ENCODE measurements at places on chromosomes 12 and 14.

DNA sequence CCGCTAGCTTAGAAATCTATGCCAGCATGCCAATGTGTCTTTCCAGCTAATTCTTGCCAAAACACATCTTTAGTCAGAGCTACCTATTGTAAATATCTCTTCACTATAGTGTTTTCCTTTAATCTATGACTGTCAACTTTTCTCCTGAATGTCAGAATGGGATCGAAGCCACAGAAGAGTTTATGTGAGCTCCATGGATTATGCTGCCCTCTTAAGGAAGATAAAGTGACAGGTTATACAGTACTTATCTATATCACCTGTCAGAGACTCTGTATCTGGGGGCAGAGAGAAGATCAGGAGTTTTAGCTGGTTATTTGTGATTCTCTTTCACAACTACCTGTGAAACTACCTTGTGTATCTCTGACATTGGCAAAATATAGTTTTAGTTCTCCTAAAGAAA, 204.3 kb upstream of the SEL1L start:
- no peak for DNase-seq

DNA sequence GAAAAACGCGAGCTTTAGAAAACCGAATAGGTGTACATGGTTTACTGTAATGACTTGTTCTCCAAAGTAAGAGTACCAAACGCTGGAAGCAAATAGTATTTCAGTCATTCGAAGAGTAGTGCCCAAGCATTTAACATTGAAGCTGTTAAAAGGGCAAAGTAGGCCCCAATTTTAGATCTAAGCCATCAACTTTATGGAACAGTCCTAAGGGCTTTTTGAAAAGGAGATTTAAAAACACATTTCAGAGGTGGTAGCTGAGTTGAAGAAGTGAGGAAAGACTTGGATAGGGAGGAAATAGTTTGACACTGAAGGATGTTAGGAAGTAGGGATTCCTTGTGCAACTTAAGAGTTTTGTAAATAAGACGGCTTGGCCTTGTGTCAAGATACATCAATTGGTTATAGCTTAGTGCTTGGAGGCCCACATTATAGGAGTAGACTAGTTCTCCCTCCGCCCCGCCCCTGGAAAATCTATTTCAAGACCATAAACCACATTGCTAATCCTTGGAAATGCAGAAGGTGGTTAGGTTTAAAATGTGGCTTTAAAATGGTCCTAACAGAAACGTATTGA, 783 bp upstream of the TUBA1B start:
- DNase-seq, result no peak

GRCh38 chr12:116718655-116719454, 19.0 kb downstream of the SPRING1 start:
- no peak for DNase-seq

GRCh38 chr12:66550626-66551025, 128.2 kb downstream of the GRIP1 start:
- no peak for DNase-seq

DNA sequence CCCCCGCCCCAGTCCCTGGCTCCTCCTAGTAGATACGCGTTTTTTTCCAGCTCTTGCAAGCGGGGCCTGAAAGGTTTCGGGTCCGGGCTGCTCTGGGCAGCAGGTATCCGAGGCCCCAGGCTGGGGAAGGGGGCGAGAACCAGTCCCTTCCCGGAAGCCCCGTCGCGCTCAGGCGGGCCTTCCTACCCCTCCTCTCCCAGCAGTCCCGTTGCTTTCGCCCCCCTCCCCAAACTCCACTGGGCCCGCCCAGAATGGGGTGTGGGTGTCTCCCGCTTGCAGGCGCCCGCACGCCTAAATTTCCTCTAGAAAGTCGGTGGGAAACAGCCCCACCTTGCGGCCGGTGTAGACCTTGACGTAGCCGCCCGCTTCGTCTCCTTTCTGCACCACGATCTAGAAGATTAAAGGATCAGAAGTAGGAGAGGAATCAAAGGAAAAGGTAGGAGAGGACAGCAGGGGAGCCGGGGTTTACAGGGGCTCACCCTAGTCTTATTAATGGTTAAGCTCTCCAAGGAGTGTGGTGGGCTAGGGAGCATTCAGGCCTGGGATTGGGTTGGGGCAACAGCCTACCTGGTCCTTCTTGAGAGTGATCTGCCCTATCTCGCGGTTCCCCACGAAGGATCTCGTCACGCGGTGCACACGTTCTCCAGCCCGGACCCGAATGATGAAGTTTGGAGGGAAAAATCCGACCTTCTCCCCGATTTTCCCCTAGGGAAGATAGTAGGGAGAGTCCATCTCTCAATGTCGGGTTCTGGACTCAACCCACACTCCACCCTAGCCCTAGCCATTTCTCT, 7.3 kb downstream of the STAC3 start:
- peak; percentile 88 for DNase-seq

DNA sequence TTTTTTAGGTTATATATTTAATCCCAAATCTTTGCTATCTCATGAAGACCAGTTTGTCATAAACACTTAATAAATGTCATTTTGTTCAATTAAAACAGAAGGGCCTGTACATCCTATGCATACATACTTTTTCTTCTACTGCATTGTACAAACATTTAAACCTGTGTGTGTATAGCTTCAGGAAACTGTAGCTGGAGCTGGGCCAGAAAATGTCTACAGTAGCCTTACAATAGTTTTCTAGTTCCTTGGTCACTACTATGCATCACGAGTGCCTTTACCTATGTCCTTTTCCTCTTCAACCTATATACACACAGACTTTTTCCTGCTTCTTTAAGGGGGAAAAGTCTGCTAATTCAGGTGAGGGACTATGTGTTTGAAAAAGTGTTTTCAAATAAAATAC, 302.8 kb downstream of the PAWR start:
- no peak for DNase-seq

DNA sequence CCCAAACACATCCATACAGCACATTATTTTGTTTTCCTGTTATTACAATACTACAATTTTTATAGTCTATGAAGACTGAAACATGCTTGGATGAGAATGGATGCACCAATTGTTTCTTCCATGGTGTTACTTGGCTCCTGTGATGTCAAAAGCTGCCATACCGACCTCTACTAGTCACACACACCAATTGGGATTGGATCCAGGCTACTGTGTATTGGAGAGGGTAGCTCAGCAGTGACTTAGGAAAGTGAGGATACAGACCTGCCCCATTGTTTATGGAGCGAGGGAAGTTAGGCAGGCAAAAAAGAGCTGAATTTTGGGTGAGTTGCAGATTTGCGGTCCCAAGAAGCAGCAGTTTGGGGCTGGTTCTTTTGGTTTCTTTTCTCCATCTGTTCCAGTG, 30.8 kb upstream of the AKAP6 start:
- no peak for DNase-seq

DNA sequence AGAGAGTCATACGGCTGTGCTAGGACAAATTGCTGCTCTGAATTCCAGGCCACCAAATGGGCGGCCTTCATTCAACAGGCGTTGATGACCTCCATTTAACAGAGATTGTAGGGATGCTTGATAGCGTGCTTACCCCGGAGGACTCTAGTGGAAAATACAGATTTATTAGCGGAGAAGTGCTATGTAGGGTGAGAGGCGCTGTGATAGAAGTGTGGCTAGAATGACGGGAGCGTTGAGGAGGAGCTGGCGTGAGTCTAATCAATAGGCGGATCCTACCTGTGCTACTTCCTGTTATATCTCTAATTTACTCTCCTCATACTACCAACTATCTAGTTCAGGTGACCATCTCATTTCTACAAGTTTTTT, 668 bp downstream of the MRPS35 start:
- no peak for DNase-seq

DNA sequence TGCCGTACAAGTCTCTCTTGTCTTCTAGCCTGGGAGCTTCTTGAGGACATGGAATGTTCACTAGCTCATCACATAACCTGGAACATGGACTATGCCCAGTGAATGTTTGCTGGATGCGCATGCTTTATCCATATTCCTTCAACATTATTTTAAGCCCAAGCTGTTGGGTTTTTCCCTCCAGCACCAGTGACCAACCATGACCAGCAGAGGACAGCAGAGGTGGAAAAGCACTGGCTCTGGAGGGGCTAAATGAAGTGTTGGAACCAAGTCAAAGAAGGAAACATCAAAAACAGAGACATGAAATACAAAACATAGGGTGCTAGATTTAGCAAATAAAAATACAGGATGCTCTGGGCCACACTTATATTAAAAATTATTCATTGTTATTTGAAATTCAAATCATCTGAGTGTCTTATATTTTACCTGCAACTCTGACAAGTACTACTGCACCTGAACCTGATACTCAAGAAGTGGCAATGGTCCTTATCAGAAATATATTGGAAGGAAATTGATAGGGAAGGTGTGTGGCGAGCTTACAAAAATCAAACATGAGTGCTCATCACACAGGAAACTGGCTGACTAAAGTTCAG, 23.1 kb upstream of the HELB start:
- DNase-seq, result peak; percentile 38

- DNase-seq, result no peak
Measured at GRCh38 chr12:1844223-1844622, 23.9 kb downstream of the LRTM2 start.

DNA sequence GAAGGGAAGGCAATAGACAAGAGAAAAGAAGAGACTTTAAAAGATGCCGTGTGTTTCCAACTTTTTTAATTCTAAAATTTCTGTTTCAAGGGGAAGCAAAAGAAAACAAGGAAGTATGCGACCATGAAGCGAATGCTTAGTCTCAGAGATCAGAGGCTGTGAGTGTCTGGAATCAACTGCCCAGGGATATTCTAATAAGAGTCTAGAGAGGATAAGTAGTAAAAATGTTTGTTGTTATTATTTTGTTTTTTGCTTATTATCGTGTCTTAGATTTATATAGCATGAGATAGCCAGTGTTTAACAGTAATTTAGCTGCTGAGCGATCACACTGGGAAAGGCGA, 421 bp downstream of the FCF1 start:
- DNase-seq, result no peak

DNA sequence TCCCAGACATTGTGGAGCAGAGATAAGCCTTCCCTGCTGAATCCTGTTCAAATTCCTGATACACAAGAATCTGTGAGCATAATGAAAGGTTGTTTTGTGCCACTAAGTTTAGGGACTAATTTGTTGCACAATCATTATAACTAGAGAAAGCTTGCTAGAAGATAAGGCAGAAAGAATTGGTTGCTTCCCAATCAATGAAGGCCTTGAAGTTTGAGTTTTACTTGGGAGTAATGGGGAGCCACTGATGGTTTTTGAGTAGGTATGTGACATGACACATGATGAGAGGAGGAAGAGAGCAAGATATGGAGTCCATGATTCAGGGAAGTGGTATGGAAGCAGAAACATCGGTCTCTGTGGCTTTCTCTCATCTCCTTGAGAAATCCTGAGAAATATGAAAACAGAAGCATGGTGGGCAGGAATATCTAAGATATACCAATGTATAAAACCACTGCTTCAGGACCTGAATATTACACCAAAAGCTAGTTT, 13.3 kb upstream of the TCP11L2 start:
- no peak for DNase-seq

GRCh38 chr12:92041742-92042141, 103.9 kb downstream of the BTG1 start:
- no peak for DNase-seq

GRCh38 chr12:47385653-47386052, 305.9 kb upstream of the AMIGO2 start:
- DNase-seq, result no peak

- DNase-seq, result no peak
Measured at GRCh38 chr12:62250671-62251608, 9.3 kb upstream of the USP15 start.

- DNase-seq, result no peak
Measured at GRCh38 chr14:71956920-71957563, 24.8 kb downstream of the RGS6 start.

DNA sequence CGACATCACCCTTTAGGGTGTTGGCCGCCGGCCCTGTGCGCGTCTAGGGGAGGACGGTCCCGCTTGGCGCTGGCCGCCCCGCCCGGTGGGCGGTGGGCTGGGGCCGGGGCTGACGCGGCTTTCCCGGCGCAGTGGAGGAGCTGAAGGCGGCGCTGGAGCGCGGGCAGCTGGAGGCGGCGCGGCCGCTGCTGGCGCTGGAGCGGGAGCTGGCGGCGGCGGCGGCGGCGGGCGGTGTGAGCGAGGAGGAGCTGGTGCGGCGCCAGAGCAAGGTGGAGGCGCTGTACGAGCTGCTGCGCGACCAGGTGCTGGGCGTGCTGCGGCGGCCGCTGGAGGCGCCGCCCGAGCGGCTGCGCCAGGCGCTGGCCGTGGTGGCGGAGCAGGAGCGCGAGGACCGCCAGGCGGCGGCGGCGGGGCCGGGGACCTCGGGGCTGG, 3.6 kb downstream of the TNFAIP2 start:
- peak; percentile 87 for DNase-seq

- no peak for DNase-seq
Measured at GRCh38 chr12:53986686-53987483, 1.9 kb downstream of the HOXC10 start.

- DNase-seq, result no peak
Measured at GRCh38 chr12:2243275-2243674, 190.5 kb downstream of the CACNA1C start.

DNA sequence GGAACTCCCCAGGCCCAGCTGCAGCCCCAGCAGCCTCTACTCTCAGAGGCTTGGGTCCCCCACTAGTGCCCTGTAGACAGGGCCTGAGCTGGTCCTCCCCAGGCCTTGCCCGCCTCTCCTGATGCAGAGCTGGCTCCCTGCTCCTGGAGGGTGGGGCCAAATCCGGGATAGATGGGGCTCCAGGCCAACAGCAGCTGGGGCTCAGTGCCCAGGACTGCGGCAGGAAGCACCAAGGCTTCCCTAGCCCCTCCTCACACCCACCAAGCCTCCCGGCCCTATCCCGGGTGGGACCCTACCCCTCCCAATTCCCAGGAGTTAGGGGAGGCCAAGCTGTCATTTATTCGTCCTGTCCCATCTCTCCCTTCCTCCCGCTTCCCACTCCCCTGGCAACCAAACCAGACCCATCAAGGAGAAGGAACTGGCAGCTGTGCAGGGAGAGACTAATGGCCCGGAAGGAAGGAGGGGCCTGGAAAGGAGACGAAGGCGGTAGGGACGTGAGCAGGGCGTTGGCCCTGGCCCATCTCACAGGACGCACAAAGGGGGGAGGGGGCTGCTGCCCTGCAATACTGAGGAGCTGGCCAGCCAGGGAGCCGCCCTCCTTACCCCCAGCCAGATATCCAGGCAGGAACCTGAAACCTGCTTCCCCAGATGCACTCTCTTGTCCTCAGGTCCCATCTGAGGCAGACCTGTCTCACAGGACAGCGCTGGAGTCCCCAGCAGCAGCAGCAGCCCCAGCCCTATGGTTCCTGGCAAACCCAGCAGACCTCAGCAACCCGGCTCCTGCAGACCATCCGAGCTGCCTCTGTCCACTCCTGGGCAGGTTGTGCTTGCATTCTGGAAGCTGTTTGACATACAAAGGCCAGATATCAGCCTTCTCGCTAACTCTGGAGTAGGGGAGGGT, 1.6 kb upstream of the PRPH start:
- peak; percentile 25 for DNase-seq

GRCh38 chr12:45912774-45913173, 77.6 kb downstream of the SCAF11 start:
- no peak for DNase-seq

DNA sequence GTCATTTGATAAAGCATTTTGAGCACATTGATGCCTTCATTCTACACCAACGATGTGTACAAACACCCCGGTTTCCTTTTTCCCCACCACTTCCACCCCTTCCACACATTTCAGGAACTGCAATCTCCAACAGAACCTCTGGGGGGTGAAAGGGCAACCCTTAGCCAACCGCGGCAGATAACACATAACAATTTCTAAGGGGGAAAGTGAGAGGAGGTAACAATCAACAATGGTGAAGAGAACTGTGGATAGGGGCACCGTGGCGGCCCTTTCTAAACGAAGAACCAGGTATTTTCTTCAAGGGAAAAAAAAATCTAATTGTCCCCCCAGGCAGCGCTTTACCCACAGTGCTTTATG, 1.1 kb downstream of the KITLG start:
- DNase-seq, result peak; percentile 45

- no peak for DNase-seq
Measured at GRCh38 chr12:68565391-68565903, 45.3 kb upstream of the RAP1B start.

All from iPS-NIHi11 (cell line).